Posterior cingulate gyrus (tissue), 11 donors: ENCODE measurements at places on chromosomes 6 and 20.
A peak's percentile ranks its signal among the peaks of the same experiment; 100 is the strongest.

DNA sequence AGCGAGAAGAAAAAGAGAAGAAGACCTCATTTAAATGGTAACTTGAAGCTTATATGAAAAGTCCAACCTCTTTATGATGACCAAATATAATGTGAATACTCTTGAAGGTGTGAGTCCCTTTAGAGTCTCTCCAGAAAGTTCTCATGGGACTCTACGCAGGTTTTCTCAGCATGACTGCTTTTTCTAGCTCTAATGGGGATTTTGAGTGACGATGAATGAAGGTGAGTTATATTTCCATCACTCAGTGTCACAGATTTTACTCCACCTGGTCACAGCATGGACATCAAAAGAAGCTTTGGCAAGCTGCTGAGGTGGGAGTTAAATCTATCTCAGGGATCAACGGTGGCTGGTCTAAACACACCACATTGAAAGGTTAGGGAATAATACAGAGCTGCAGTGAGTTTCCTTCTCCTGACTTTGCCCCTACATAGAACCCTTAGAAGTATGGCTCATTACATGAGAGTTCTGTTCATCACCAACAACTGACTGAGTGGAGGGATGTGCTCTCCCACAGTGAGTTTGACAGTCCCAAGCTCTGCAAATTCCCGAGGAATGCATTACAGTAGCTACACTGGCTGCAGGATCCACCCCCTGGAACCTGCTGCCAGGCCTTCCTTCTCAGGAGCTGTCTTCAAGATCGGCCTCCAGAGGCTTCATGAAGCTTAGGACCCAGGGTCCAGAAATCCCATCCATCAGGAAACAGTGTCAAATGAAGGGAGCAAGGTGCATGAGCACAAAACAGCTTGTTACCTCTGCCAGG is 126.8 kb downstream of the FOXC1 start:
- DNase-seq: no peak

GRCh38 chr20:43838703-43839060 is 76.0 kb upstream of the TOX2 start:
- no peak for DNase-seq

- no peak for DNase-seq
These were observed 8.6 kb downstream of the CMTR1 start for GRCh38 chr6:37441651-37442050.

GRCh38 chr6:36825994-36826393 is 13.2 kb downstream of the CPNE5 start:
- DNase-seq: no peak

DNA sequence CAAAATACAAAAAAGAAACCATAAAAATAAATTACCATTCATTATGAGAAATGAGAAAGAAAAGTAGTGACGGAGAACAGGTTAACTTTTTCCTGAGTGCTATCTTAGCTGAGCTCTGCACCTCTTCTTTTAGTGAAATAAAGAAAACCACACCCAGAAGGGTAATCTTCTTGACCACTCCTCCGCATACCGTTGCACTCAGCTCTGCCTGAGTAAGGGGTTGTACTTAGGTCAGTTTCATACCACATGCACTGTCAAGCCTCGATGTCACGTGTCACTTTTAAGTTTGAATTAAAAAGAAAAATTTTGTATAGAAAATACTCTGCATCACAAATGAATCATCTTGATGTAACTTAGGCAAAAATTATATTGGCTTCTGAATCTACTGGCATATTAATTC is 2.8 kb downstream of the EZR start:
- no peak for DNase-seq

DNA sequence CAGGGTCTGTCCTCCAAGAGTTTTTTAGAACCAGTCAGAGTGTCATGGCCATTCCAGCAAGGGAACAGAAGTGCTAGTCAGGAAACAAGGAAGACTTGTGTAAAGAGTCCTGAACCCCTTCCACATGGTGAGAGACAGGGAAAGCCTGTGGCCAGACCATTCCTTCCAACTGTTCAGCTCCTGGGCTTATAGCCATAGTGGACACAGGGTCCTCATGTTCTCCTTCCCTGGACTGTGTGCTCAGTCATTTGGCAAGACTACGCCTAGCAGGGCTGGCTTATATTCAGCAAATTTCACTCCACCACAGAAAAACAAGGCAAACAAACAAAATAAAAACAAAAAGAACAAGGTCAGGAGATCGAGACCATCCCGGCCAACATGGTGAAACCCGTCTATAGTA is 60.5 kb downstream of the NRN1 start:
- DNase-seq: no peak

GRCh38 chr6:43129434-43130194 is 41.5 kb upstream of the SRF start:
- no peak for DNase-seq

DNA sequence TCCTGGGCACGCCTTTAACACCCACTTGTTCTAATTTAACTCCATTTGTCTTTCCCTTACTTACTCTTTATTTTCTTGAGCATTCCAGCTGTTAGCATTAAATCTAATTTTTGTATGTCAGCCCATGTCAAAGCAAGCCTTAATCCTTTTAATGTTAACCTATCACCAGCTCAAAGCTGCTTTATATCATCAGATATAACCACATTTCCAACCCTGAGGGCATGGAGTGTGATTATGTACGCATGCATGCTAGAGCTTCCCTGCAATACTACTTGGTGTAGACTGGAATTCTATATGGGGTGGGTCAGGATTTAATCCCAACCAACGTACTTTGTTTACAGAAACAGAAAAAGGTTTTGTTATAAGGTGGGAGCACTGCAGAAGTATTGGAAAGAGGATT is 139.4 kb upstream of the HMGN3 start:
- no peak for DNase-seq

GRCh38 chr20:47224857-47225256 is 131.6 kb downstream of the ZMYND8 start:
- DNase-seq: peak; percentile 25

DNA sequence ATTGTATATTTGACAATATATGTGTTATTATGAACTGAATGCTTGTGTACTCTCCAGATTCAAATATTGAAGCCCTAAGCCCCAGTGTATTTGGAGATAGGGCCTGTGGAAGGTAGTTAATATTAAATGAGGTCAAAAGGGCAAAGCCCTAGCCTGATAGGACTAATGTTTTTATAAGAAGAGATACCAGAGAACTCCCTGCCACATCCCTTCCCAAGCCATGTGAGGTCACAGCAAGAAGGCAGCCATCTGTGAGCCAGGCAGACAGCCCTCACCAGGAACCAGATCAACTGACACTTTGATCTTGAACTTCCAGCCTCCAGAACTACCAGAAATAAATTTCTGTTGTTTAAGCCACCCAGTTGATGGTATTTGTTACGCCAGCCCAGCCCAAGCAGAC is 36.4 kb upstream of the FBXL4 start:
- no peak for DNase-seq

DNA sequence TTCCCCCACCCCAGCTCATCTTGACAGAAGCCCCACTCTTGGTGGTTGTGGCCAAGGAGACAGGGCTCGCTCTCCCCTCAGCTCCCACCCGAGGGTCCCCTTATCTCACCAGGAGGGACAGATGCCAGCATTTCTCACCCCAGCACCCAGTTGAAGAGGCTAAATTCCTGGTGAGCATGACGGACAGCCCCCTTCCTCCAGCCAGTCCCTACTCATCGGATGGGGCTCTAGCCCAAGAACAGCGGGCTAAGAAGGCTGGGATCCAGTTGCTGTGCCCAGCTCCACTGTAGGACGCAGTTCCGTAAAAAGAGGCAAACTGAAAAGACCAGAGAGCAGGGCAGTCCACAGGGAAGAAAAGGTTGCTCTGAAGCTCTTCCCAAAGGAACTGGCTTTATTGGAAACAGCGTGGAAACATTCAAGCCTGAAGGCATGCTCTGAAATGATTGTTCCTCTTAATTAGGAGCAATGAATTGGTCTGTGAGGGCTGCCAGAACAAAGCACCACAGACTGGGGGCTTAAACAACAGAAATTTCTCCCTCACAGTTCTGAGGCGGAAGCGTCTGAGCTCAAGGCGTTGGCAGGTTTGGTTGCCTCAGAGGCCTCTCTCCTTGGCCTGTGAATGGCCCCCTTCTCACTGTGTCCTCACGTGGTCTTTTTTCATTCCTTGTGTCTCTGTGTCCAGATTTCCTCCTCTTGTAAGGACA is 17.9 kb upstream of the KIF25 start:
- no peak for DNase-seq

- no peak for DNase-seq
These were observed 69.6 kb downstream of the PYGB start for GRCh38 chr20:25317351-25318075.

DNA sequence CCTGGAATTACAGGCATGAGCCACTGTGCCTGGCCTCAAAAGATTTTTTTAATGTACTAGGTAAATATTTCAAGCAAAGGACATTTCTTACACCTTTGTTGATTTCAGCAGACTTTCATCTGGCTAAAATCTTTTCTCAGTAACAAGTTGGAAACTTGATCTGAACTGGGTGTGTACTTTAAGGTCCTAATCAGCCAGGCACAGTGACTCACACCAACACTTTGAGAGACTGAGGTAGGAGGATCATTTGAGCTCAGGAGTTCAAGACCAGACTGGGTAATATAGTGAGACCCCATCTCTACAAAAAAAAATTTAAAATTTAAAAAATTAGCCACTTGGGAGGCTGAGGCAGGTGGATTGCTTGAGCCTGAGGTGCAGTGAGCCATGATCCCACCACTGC is 7.0 kb upstream of the RALGAPA2 start:
- DNase-seq: no peak

GRCh38 chr6:53943395-53943794 is 148.6 kb downstream of the LRRC1 start:
- DNase-seq: peak; percentile 80

GRCh38 chr20:59939879-59940128 is 301 bp downstream of the PPP1R3D start:
- DNase-seq: no peak

DNA sequence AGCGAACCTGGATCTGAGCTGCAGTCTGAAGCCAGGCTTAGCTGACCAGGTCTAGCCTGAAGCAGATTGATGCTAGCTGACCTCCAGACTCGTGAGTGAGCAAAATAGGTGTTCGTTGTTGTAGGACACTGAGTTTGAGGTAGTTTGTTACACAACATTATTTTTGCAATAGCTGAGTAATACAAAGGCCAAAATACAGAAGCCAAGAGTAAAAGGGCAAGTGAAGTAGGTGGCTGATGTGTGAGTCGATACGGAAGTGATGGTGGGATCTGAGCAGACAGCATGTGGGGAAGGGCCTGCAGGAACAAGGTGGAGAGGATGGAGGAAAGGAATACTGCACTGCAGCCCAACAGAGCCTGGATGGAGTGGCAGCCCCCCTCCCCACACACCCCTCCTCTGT is 8.5 kb upstream of the SPATS1 start:
- DNase-seq: no peak

DNA sequence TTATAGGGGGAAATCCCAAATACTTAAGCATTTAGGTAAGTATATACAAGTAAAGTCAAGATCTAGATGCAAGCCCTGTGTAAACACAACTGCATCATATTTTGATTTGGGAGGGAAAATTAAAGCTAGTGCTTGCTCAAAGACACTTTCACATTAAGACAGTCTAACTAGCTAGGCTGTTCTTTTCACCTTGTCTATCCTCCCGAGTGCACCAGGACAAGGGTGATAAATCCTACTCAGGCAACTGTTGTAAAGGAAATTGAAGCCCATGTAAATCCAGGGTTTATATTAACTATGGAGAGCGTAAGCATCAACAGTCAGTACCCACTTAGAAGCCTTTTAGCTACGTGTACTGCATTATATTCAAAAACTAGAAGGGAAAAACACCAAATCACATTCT is 19.3 kb upstream of the BACH2 start:
- DNase-seq: no peak

DNA sequence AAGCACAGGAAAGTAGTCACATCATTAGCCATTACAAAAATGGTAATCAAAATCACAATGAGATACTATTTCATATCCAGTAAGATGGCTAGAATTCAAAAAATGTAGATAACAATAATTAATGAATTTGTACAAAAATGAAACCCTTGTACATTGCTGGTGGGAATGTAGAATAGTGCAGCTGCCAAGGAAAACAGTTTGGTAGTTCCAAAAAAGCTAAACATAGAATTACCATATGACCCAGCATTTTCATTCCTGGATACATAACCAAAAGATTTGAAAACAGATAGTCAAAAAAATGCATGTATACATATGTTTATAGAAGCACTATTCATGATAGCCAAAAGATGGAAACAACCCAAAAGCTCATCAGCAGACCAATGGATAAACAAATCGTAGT is 251.1 kb upstream of the RAB32 start:
- DNase-seq: no peak

GRCh38 chr6:105628156-105628860 is 225.4 kb upstream of the PREP start:
- DNase-seq: no peak

DNA sequence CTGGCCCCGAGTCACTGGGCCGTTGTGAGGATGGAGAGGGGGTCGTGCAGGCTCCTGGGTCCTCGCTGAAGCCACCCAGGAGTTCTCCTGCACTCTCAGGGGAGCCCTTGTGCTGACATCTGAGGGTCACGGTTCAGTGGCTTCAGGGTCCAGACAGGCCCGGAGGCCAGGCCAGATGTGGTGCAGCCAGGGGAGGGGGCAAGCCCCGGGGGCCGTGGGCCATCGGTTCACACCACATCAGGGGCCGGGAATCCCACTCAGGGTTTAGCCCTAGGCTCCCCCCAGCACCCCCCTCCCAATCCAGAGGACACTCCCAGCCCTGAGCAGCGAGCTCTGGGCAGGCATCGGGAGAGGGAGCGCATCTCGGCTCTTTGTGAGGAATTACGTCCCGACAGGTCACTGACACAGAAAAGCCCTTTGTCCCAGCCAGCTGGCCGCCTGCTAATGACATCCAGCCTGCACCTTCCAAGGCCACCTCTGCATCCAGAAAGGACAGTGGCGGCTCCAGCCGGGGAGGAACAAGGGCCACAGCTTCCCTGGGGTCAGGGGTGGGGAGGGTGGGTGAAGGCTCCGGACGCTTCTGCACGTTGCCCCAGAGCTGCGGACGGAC is 6.4 kb upstream of the CHRNA4 start:
- DNase-seq: no peak

- DNase-seq: no peak
These were observed 85.4 kb upstream of the FOXQ1 start for GRCh38 chr6:1226277-1227099.

GRCh38 chr6:319177-320131 is 27.2 kb downstream of the DUSP22 start:
- DNase-seq: no peak
